ENCODE measurements at places on chromosomes 11 and 22. TPM values are rescaled to one million over a fixed set of nuclear protein-coding genes. Genes with fewer than 3 reads are reported as not detected.

The OR51E2 gene
- not detected for total RNA-seq

The PGR gene
- 0.03 TPM for total RNA-seq

The CSNK2A3 gene
- total RNA-seq, result 0.29 TPM

The YAP1 gene
- 0.33 TPM for total RNA-seq

The HDAC10 gene
- 48.6 TPM for total RNA-seq

The PKP3 gene
- total RNA-seq, result 0.37 TPM

The TMEM191C gene
- total RNA-seq, result 1.3 TPM

Measured in GM12878 (cell line).